AG08396 (cell line): ENCODE measurements at places on chromosomes 2 and 18.

DNA sequence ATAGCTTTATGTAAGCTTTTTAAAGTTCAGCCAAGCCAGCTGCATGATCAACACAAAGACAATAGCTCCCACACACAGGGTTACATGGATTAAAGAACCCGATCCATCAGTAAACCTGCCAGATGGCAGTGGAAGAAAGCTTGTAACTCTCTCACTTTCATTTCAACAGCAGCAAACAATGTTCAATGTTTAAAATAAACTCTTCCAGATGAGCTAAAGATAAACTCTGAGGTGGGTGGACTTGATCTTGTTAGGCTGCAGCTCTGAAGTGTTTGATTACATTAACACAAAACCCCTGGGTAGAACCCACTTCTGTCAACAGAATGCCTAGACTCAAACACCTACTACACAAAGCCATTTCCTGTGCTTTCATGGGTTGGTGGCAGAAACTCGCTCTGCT, 13.9 kb downstream of the RDH14 start:
- no peak for DNase-seq

- peak; percentile 50 for DNase-seq
Observed at GRCh38 chr2:216633616-216634369, 573 bp downstream of the IGFBP2 start.

- no peak for DNase-seq
Observed at GRCh38 chr2:173990245-173990644, 25.1 kb upstream of the SP3 start.

- DNase-seq = no peak
Observed at GRCh38 chr18:63145166-63145850, 174.3 kb downstream of the BCL2 start.

GRCh38 chr2:119261493-119262225, 38.0 kb downstream of the STEAP3 start:
- no peak for DNase-seq

- DNase-seq = no peak
Observed at GRCh38 chr2:42752314-42752713, 11.6 kb downstream of the OXER1 start.

DNA sequence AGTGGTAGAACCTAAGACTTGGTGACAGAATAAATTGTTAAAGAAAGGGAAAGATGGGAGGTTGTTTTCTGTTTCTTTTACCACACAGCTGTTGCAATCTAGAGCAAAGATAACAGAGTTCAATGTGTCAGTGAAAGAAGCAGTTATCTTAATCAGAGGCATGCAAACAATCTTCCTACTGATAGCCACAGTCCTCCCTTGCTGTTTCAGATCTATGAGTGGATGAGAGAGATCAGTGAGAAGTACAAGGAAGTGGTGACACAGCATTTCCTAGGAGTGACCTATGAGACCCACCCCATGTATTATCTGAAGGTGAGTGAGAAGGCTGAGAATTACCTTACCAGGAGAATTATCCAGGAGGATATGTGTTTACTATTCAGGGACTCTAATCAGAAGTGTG, 15.9 kb downstream of the CPO start:
- no peak for DNase-seq

DNA sequence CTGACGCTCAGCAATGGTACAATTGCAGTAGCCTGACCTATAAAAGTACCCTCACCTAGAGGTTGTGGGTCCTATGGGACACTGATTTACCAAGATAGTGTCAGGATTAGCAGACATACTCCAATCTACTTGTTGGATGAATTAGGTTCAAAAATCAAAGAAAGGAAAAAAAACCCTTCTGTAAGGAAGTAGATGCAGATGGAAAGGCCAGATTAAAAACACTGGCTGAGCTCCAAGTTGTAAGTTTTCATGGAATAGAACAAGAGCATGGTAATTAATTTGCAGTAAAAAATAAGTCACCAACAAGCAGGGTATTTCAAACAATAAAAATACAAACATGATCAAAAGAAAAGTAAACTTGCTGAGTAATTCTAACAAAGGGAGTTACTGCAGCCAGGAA, 26.4 kb downstream of the IDH1 start:
- DNase-seq = no peak

DNA sequence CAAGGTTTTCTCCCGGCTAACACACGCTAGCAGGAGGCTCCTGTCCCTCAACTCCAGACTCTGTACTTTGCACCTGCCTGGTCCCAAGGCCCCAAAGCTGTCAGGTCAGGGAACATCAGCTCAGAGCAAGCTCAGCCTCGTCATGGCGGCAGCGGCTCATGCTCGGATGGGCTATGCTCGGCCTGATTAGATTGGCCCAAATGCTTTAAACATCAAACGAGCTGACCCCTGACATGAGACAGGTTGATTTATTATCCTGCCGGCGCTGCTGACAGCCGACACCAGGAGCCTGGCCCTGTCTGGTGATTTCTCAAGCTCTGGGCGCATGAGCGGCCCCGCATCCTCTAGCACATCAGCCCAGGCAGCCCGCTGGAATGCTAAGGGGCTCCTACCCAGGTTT, 436.4 kb downstream of the EIPR1 start:
- DNase-seq = no peak

DNA sequence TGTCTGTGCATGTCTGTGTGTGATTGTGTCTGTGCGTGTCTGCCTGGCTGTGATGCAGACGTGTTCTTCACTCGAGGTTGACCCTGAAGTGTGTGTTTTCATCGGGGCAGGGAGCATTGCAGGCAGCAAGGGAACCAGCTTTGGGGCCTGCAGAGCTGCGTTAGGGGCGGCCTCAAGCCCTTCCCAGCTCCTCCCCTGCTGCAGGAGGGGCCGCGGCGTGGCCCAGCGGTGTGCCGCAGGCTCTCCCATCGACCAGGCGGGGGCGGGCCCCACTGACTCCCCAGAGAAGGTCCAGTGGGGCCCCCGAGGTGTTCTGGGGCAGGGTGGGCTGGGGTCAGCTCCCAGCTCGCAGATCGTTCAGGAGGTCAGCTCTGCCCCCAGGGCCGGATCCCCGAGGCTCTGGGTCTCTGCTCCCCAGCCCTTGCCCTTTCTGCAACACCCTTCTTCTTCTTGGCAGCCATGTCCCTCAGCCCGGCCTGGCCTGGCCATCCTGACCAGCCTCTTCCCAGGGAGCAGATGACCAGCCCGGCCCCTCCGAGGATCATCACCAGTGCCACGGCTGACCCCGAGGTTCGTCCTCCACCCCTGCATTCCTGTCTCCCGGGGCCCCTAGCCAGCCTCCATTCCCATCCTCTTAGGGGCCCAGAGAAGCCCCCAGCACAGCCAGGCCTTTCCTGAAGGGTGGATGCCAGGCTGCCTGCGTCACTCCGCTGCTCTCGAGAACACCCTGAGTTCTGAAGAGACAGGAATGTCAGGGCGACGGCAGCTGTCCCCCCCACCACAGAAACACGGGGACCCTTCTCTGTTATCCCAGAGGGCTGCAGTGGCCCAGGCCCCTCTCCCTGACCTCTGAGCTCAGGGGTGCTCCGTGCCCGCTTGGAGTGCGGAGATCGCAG, 11.1 kb upstream of the KLHL30 start:
- peak; percentile 92 for DNase-seq

- DNase-seq = no peak
Observed at GRCh38 chr2:71467180-71467815, 13.9 kb downstream of the DYSF start.

DNA sequence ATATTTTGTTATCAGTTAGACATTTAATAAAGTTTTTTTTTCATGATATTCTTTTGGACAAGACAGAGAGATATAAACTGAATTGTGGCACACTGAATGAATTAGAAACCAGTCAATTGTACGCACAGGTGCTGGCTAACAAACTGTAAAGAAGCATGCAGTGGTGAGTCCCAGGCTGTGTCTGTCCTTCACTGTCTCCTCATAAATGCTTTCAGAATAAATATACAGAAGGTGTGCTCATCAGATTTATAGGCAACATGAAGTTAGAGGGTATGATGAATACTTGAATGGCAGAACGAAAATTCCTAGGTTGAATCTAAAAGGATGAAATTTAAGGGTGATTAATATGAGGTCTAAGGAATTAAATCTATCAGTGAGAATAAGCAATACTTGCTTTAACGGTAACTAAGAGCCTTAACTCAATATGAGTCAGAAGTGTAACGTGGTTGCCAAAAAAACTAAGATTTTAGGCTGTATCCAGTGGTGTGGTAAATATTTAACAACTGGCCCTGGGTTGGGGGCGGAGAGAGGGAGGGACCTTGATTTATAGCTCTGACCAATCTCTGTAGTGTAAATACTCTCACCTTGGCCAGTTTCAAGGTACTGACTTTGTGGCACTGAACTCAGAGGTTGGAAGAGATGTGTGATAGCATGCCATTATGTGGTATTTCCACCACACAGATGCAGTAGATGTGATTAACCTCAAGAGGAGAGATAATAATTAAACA, 41.9 kb upstream of the AAK1 start:
- no peak for DNase-seq

- no peak for DNase-seq
Observed at GRCh38 chr2:11352781-11353537, 8.5 kb upstream of the ROCK2 start.

- DNase-seq = no peak
Observed at GRCh38 chr2:70552501-70553333, 909 bp downstream of the TGFA start.
